ENCODE measurements at places on chromosomes 4 and X.

DNA sequence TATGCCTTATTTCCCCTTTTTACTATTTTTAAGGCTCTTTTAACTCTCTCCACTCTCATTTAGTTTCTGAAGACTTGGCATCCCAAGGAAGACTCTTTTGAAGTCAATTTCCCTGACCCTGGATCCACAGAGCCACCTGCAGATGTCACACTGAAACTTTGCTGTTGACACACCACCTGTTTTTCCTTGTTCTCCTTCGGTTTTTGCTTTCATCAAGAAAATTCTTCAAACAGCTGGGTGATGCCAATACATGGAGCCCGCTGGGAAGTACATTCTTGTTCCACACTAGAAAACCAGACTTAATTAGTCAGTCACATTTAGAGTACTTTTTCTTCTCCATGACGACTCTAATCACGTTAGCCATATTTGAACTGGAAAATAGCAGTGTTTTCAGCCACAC is 293.9 kb downstream of the PDGFC start:
- no peak for DNase-seq

DNA sequence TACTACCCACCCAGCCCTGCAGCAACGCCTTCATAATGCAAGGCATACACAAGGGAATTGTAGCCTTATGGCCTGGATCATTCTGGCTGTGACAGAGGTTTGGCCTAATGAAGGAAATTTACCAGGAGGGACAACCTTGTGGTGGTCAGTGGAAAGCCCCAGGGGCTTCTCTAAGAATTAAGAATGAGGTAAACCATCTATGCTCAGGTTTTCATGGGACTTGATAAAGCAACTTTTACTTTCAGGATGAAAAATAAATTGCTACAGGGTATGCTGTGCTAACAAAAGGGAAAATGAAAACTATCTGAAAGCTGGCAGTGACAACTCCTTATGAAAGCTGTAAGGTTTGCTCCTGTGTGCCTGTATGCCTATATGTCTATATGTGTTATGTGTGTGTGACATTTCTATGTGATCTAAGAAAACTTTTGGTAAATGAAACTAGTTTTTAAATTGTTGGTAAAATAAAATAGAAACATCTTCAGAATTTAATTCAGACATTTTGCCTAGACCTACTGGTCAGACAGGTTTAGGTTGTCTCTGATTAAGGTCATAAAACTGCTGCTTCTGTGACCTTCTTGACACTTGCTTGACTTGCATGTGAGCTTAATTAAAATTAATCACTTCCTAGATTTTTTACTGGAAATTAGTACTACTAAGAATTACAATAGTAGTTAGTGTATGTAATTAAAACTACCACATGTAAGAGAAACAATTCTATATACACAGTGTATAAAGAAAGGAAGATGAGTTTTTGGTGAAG is 19.9 kb upstream of the TXK start:
- DNase-seq: no peak

DNA sequence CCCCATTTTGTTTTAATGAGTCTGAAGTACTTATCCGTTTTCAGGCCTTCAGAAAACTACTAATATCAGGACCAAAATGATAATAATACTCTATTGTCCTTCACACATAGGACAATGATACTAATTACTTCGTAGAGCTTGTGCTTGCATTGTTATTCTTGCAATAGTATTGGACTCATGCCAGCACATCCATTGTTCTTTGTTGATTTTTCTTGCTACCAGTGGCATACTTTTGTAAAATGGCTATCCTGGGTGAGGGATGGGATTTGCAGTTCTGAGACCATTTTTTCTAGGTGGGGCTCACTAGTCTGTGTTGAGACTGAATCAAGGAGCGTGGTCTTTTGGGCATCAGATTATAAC is 195.3 kb downstream of the MAML3 start:
- DNase-seq: no peak

- DNase-seq: no peak
These were observed 87.2 kb downstream of the AREG start for GRCh38 chr4:74531963-74532794.

DNA sequence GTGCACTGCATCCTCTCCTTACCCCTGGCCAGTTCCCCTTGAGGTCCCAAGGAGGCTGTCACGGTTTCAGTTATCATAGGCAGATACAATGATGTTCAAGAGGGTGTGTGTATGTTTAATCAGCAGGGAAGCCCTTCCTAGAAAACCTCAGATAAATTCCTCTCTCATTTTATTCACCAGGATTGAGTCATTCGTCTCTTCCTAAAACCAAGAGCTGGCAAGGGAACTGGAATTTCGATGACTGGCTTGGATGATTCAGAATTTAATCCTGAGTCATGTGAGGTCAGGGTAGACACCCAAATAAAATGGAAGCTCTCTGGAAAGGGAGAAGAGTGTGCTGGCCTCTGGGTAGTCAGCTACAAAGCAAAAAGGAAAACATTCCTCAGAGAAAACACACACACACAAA is 106.2 kb upstream of the RAPGEF2 start:
- no peak for DNase-seq

DNA sequence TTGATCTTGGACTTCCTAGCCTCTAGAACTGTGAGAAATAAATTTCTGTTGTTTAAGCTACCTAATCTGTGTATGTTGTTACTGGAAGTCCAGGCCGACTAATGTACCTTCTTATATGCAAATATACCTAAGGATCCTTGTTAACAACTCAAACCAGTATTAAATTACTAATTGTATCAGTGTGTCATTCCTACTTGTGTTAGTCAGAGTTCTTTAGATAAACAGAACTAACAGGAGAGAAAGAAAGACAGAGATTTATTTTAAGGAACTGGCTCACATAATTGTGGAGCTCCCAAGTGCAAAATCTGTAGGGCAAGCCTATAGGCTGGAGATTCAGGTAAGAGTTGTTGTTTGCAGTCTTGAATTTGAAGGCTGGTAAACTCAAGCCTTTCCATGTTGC is 120.0 kb downstream of the ADGRL3 start:
- DNase-seq: no peak

GRCh38 chrX:119646515-119646914 is 40.3 kb upstream of the NKRF start:
- no peak for DNase-seq

- no peak for DNase-seq
These were observed 11.0 kb downstream of the SSR4 start for GRCh38 chrX:153805436-153805835.

- no peak for DNase-seq
These were observed 17.2 kb downstream of the EDNRA start for GRCh38 chr4:147498031-147498660.

- no peak for DNase-seq
These were observed 3.1 kb upstream of the CYSLTR1 start for GRCh38 chrX:78330540-78330939.

- DNase-seq: peak; percentile 11
These were observed 124.2 kb upstream of the MBNL3 start for GRCh38 chrX:132612821-132613564.

DNA sequence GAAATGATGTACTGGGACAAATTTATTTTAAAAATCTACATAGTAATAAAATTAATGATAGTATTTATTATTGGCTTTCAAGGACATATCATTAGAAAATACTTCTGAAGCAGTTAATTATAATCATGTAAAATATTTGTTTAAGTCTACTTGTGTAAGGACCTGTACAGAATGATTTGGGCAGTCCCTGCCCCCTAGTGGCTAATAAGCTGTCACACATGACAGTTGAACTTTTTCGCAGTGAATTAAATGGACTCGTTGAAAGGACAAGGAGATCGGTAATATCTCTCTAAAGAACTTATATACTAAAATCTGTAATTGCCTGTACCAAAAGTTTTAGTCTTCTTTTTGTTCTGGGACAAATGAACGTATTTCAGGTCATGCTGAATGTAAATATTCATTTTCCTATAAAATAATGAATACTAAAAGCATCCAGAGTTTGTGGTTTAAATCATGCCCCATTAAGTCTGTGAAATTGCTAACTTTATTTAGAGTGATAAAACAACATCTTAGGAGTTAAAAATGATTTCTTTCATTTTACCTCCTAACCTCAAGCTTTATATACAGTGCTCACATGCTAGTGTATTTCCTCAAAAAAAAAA is 13.6 kb downstream of the EXOC1 start:
- no peak for DNase-seq
